ENCODE measurements at places on chromosomes 4 and X.

DNA sequence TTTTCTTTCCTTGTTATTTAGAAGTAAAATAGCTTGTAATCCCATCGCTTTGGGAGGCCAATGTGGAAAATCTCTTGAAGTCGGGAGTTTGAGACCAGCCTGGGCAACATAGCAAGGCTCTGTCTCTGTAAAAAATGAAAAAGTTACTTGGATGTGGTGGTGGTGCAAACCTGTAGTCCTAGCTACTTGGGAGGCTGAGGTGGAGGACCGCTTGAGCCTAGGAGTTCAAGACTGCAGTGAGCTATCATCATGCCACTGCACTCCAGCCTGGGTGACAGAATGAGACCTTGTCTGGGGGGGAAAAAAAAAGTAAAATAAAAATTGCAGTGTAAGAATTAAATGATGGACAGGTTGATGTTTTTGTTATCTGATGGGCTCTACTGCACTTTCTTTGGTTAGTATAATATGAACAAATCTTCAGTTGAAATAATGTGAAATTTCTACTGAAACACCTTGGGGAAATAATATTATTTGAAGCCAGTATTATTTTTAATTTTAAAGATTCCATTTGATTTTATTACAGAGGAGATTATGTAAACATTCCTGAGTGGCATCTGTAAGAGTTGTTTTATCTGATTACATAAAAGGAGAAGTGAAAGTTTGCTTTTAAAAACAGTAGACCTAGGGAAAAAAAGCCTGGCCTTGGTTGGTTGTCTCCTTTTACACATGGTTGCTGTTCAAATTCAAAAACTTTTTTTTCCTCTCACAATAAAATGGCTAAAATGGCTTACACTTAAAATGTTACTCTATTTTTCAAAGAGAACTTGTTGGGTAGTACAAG, 10.5 kb upstream of the NDUFC1 start:
- no peak for DNase-seq

DNA sequence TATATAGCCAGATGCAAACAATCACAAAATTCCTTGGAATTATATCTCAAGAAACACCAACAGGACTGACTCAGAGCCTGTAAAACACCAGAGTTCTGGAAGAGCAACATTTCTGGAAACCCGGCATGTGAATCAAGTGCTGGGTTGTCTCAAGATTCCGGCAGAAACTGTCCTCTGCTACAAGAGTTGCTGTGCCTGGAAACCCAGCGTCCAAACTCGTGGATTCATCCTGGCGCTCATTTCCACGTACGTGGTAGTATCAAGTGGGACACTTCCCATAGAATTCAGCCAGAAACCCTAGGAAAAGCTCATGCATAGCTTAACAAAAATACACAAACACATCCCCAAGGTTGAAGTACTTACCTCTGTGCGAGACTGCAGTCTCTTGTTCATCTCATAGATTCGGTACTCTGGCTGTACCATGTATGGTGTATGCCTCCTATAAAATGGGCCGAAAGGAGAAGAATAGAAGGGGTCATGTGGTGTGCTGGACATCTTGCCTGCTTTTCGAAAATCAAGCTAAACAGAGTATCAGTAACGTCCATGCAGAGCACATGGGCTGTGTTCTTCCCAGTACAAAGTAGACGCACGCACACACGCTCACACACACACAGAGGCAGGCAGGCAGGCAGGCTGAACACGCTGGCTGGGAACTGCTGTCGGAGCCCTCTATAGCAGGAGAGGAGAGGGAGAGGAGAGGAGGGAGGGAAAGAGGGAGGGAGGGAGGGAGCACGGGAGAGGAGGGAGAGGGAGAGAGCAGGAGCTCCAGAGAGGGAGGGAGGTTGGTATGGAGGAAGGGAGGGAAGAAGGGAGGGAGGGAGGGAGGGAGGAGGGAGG, at the start of gene LDB2:
Gene LDB2, minus strand, starts transcription at position 655 of the 837 bp plus-strand sequence.
- DNase-seq, result peak; percentile 83

DNA sequence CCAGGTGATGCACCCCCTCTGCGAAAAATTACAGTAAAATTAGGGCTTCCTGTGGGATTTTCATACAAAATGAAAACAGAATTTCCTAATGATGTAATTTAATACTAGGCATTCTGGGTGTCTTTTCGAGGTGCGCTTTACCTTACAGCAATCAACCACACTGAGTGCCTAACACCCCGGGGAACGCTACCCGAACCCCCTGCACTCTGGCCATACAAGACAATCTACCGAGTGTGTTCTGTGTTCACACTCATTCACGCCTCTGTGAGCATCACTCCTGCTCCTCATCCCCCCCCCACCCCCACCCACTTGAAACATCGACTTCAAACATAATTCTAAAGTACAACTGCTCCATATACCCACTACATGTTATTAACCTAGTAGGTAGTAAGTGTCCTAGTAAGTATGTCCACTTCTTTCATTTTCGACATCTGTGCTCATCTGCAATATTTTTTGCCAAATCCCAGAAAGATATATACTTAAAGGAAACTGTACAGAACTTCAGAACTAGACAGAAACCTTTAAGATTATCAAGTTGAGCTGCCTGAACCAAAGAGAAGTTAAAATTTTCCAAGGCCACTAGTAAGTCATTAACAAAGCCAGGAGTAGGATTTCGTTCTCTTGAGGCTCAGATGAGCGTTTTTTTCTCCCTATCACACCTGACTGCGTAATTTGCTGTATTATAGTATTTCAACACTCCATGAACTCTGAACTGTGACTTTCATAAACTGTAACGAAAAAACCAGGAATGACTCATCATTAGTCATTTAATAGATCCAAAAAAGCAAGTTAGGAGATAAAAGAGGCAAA, 80.0 kb downstream of the FAT1 start:
- no peak for DNase-seq

- no peak for DNase-seq
Measured at GRCh38 chr4:10949039-10949733, 264.6 kb upstream of the CLNK start.

DNA sequence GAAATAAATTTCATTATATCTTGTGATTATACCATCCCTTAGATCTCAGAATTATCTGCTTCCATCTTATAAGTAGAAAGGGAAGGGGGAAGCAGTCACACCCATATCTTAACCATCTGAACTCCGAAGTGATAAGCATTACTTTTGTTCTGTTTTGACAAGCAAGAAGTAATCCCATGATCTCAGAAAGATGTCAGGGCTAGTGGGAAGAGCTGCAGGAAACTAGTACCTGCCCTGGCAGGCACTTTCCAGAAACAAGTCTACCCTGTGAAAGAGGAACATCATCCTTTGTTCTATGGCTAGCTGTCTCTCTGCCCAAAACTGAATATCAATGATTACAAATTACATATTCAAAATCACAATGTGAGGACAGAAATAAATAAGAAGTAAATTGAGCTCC, 244.4 kb downstream of the SPOCK3 start:
- no peak for DNase-seq

DNA sequence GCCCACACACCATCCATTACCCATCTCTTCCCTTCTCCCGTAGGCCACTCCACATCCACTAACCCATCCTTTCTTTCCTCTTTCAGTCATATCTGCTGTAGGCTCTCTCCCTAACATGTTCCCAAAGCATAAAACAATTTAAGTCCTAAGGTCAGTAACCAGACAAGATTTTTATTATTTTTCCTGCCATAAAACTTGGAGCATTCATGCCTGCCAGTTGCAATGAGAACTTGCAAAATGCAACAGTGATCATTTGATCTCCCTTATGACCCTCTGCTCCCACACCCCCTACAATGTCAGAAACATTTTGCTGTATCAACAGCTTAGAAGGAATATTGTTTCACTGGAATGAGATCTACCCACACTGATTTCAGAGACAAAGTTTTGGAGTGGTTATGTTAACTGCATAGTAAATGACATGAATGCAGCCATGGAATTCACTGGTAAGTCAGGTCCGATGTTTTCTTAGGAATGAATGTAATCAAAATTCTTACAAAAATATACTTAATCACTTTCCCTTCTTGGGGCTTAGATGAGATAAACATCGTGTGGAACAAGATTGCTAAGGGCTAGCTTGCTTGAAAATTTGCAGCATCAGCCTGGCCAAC, 5.7 kb downstream of the NIPAL1 start:
- no peak for DNase-seq

GRCh38 chr4:126458993-126459392, 1144.2 kb downstream of the FAT4 start:
- no peak for DNase-seq

DNA sequence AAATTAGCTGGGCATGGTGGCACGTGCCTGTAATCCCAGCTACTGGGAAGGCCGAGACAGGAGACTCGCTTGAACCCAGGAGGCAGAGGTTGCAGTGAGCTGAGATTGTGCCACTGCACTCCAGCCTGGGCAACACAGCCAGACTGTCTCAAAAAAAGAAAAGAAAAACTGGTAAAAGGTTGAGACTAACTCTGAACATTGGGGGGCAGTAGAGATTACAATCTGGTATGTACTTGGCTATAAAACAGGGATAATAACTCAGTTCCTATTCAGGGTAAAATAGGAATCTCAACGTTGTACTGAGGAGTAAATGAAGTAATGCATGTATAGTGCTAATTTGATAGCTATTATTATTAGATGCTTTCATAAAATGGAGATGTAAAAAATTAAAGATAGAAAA, 12.5 kb upstream of the KLF8 start:
- DNase-seq, result no peak

DNA sequence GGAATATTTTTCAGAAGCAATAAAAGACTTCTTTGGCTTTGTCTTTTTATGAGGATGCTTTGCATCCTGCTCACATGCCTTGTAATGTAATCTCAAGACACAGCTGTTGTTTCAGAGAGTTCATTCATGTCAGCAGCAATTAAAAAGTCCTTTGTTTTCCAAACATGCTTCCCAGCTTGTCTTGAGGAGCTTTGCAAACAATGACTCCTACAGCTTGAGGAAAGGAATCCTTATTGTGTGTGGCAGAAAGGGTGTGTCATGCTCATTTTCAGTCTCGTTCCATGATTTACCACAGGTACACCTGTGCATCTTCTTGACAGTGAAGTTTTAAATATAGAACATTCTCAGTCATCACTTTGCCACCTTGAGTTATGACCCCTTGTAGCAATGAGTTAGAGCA, 139.2 kb upstream of the AADAT start:
- no peak for DNase-seq

All from suprapubic skin (tissue), 4 donors.